ENCODE measurements at places on chromosomes 2 and 18. TPM values are rescaled to one million over a fixed set of nuclear protein-coding genes. Genes with fewer than 3 reads are reported as not detected.

GALNT14 gene
- 0.83 TPM for total RNA-seq

- peaks cover 6% of the 10 kb centered on the region for H3K27me3 ChIP-seq
- no peaks in the 10 kb centered on the region for H3K4me1 ChIP-seq
- no peak overlapping the region for H3K27ac ChIP-seq
- no peak overlapping the region for H3K4me3 ChIP-seq
Measured at GRCh38 chr2:65636813-65637483, 204.5 kb upstream of the SPRED2 start.

AGXT gene
- total RNA-seq: not detected

DNA sequence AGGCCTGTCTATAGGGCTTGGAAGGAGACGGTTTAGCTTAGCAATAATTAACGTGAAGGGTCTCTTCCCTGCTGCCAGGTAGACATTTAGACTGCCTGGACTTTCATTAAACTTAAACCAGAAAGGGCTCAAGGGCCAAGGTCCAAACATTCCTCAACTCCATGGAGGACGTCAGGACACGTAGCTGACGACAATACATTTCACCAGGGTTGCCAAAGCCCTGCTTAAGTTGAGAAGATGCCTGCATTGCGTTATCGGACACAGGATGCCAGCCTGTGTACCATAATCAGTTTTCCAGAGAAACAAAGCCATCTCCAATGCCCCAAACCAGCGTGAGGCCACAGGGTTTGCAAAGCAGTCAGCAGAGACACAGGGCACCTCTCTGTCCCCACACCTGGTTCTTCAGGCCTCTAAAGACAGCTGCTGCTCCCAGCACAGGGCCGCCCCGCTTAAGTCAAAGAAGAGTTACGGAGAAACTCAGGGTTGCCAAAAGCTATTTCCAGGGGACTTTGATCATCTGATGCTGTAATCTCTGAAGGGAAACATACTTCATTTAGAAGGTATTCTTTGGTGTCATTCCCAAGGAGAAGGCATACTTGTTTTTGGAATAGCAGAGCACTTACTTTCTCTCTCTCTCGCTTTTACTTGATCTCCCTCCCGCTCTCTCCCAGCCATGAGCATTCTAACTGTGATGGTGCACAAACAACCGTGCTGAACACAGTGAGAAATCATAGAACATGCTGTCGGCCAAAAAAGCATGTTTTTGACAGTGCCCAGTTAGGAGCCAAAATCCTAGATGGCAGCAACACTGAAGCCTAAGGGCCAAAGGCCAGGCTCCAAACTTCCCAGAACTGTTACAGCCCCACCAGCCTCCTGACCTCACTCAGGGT lies 46.0 kb downstream of the TTC32 start:
- no peaks in the 10 kb centered on the region for H3K27me3 ChIP-seq
- H3K27ac ChIP-seq: no peak overlapping the region
- H3K36me3 ChIP-seq: no peaks in the 10 kb centered on the region
- peak; percentile 45 for DNase-seq
- no peak overlapping the region for H3K4me3 ChIP-seq
- peaks cover 12% of the 10 kb centered on the region for H3K4me1 ChIP-seq

- no peaks in the 10 kb centered on the region for H3K27me3 ChIP-seq
- peak; percentile 61 for DNase-seq
- H3K4me3 ChIP-seq: no peak overlapping the region
- no peak overlapping the region for H3K27ac ChIP-seq
- H3K4me1 ChIP-seq: no peaks in the 10 kb centered on the region
Measured at GRCh38 chr18:67402543-67402942, 114.0 kb downstream of the DSEL start.

- no peak overlapping the region for H3K4me3 ChIP-seq
- H3K4me1 ChIP-seq: peaks cover 16% of the 10 kb centered on the region
- peaks cover 12% of the 10 kb centered on the region for H3K36me3 ChIP-seq
- DNase-seq: peak; percentile 47
Measured at GRCh38 chr2:54977149-54977548, 73.1 kb downstream of the RTN4 start.

AQP12B gene
- not detected for total RNA-seq

DNA sequence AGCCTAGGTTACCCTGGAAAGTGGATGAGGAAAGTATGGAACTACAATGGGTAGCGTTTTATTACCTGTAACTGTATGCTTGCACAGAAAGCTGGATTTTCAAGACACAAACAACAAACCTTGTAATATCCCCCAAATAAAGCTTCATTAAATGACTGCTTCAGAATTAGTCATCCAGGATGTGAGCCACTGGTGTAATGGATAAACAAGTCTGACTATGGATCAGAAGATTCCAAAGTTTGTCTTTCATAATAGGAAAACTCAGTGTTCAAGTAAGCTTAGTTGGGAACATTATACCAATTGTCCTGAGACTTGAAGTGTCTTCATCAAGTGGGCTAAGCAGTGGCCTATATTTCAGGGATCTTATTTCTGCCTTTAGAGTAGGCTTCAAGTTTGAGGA lies 518.8 kb downstream of the LRP1B start:
- peak; percentile 61 for DNase-seq
- H3K4me1 ChIP-seq: no peaks in the 10 kb centered on the region
- H3K27ac ChIP-seq: no peak overlapping the region
- H3K4me3 ChIP-seq: no peak overlapping the region
- H3K27me3 ChIP-seq: no peaks in the 10 kb centered on the region

DNA sequence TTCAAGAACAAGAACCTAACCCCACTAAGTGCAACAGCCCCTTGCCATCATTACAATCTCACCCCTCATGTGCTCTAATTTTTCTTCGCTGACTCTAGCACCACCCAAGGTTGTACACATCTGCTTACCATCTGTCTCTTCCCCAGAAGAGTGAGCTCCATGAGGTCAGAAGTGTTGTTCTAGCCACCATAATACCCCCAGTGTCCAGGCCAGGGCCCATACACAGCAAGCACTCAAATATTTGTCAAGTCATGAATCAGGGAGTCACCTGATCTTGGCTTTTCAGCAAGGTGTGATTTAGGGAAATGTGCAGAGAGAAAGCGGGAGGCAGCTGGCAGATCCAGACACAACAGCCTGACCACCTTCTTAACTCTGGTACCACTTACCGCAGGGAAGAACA lies 5.7 kb downstream of the ERCC3 start:
- no peak for DNase-seq
- H3K4me1 ChIP-seq: no peaks in the 10 kb centered on the region
- peaks cover 27% of the 10 kb centered on the region for H3K36me3 ChIP-seq
- no peak overlapping the region for H3K27ac ChIP-seq
- no peak overlapping the region for H3K4me3 ChIP-seq

GRCh38 chr2:206983161-206983859 lies 44.0 kb downstream of the CPO start:
- DNase-seq: peak; percentile 14
- H3K27ac ChIP-seq: no peak overlapping the region
- H3K27me3 ChIP-seq: no peaks in the 10 kb centered on the region
- no peak overlapping the region for H3K4me3 ChIP-seq
- no peaks in the 10 kb centered on the region for H3K4me1 ChIP-seq
- no peaks in the 10 kb centered on the region for H3K36me3 ChIP-seq

GRCh38 chr2:176109192-176109901 lies 2.3 kb downstream of the HOXD11 start:
- no peaks in the 10 kb centered on the region for H3K36me3 ChIP-seq
- H3K4me1 ChIP-seq: no peaks in the 10 kb centered on the region
- no peak overlapping the region for H3K4me3 ChIP-seq
- peaks cover 75% of the 10 kb centered on the region for H3K27me3 ChIP-seq

DNA sequence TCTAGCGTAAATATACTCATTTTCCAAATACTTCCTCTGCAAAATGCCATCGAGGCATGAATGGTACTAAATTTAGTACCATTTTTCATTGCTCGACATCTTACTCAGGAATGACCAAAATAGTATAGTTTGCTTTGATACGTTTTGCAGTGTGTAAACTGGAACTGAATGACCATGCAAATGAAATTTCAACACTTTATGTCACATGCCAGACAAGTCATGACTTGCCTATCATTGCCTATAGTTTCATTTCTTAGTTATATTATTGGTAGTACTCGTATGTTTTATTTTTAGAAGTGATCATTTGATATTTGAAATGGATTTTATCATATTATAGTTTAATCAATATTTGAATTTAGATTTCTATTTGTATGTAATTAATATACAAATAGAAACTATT lies 9.1 kb downstream of the MSTN start:
- no peak for DNase-seq
- H3K36me3 ChIP-seq: no peaks in the 10 kb centered on the region
- no peak overlapping the region for H3K4me3 ChIP-seq

- peak; percentile 29 for DNase-seq
- no peak overlapping the region for H3K4me3 ChIP-seq
- peaks cover 29% of the 10 kb centered on the region for H3K4me1 ChIP-seq
- H3K27ac ChIP-seq: peak overlapping the region; percentile 48
- H3K36me3 ChIP-seq: no peaks in the 10 kb centered on the region
- H3K27me3 ChIP-seq: no peaks in the 10 kb centered on the region
Measured at GRCh38 chr2:133837441-133838094, 269.3 kb upstream of the NCKAP5 start.

DNA sequence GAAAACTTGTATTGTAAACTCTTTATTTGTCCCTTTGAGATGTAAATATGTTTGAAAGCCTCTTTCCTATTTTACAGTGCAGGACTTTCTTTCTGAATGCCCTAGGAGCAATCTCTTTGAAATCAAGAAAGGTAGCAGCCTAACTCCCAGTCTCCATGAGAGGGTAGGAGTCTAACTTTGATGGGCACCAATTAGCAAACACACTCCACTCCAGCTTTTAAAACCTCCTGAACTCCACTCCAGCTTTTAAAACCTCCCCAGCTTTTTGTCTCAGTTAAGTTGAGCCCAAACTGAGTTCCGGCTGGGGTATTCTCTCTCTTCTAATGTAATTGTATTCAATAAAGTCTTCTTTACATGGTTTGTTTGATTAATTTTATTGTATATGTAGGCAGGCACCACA lies 493.7 kb upstream of the CDH7 start:
- no peak for DNase-seq
- H3K36me3 ChIP-seq: no peaks in the 10 kb centered on the region
- H3K27ac ChIP-seq: no peak overlapping the region
- no peaks in the 10 kb centered on the region for H3K4me1 ChIP-seq
- H3K27me3 ChIP-seq: no peaks in the 10 kb centered on the region

CACNB4 gene
- 2.1 TPM for total RNA-seq

DNA sequence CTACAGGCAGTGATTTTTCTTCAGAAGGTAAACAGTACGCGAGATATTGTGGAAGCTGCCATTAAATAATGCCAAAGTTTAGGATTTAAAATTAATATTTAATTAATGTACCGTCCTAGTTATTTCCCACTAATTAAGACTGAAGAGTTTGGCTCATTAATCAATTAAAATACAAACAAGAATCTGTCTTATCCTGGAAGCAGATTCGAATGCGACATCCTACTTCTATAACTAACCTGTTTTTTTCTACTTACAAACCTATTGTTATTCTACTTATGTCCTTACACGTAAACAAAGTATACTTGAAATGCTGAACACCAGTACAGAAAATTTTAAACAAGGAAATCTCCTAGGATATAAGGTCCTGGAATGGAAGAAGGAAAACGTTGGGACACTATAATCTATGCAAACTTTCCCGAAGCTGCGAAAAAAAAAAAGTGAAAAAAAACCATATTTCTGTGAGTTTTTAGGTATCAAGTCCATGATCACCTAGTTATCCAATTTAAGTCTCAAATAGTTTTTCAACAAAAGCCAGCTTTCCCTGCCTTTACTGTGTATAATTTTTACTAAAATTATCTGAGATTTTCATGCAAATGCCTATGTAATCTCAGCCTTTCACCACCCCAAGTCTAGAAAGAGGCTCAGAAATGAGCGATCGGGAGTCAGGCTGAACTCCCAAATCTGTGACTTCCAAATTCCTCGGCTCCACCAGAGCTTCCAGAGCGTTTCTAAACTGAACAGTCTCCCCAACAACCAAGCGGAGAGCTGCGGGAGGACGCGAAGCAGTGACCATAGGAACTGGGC lies 1.2 kb upstream of the C2orf15 start:
- H3K4me1 ChIP-seq: peaks cover 2% of the 10 kb centered on the region
- no peaks in the 10 kb centered on the region for H3K36me3 ChIP-seq
- no peak overlapping the region for H3K27ac ChIP-seq
- no peaks in the 10 kb centered on the region for H3K27me3 ChIP-seq

DNA sequence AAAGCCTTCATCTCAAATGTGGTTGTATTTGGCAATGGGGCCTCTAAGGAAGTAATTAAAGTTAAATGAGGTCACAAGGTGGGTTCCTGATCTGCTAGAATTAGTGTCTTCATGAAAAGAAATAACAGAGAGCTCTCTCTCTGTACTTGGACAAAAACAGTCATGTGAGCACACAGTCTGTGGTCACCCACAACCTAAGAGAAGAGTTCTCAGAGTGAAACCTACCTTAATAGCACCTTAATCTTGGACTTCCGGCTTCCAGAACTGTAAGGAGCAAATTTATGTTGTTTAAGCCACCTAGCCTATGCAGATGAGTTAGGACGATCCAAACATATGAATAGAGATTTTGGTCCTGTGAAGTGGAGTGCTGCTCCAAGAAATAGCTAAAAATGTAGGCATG lies 758.9 kb downstream of the LRRTM4 start:
- H3K4me3 ChIP-seq: no peak overlapping the region
- H3K27ac ChIP-seq: no peak overlapping the region
- no peaks in the 10 kb centered on the region for H3K36me3 ChIP-seq
- DNase-seq: no peak
- no peaks in the 10 kb centered on the region for H3K27me3 ChIP-seq

DNA sequence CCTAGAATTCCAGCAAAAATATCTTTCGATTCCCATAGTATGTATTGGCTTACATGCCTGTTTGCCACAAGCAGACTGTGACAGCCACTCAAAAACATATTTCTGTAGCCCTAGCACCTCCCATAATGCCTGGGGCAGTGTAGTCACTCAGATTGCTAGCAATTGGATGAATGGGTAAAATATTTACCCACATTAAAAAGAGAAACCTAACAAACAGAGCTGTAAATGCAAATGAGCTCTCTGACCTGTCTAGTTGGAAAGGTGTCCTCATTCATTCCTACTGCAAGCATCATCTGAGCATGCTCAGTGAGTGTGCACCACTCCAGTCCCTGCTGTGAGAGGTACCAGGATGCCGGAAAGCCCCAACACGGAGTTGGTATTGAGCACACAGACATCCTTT lies 234.0 kb upstream of the RAB12 start:
- H3K27me3 ChIP-seq: no peaks in the 10 kb centered on the region
- no peaks in the 10 kb centered on the region for H3K36me3 ChIP-seq
- H3K4me1 ChIP-seq: no peaks in the 10 kb centered on the region
- DNase-seq: no peak
- H3K4me3 ChIP-seq: no peak overlapping the region

GRCh38 chr2:1772471-1773267 lies 28.4 kb upstream of the PXDN start:
- H3K4me3 ChIP-seq: no peak overlapping the region
- H3K27me3 ChIP-seq: peaks cover 5% of the 10 kb centered on the region
- H3K4me1 ChIP-seq: no peaks in the 10 kb centered on the region
- H3K36me3 ChIP-seq: no peaks in the 10 kb centered on the region
- no peak overlapping the region for H3K27ac ChIP-seq

TNFAIP6 gene
- total RNA-seq: 53.8 TPM

- no peak for DNase-seq
- peaks cover 7% of the 10 kb centered on the region for H3K36me3 ChIP-seq
- no peaks in the 10 kb centered on the region for H3K27me3 ChIP-seq
- H3K27ac ChIP-seq: no peak overlapping the region
Measured at GRCh38 chr18:48638896-48639771, 100.3 kb downstream of the CTIF start.

Measured in fibroblast of lung (primary cell).